ENCODE measurements at places on chromosomes 2 and 18.

DNA sequence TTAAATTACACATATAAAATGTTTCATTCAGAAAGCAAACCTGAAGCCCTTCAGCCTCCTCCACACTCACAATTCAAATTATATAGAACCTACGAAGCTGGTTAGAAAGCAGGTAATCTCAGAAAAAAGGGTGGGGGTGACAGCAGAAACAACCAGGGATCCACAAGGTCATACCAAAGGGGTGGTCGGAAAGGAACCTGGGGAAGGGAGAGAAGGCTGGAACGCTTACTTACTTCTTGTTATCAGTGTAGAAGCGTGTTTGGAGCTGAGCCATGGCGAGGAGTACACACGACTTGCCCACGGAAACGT, 316 bp downstream of the WDR12 start:
- no peak for DNase-seq

- no peak for DNase-seq
Measured at GRCh38 chr18:10453806-10454680, at the start of gene APCDD1. TSS of gene APCDD1 (plus strand) at chr18:10454635. CDS start at chr18:10454982, 347 bp downstream.

DNA sequence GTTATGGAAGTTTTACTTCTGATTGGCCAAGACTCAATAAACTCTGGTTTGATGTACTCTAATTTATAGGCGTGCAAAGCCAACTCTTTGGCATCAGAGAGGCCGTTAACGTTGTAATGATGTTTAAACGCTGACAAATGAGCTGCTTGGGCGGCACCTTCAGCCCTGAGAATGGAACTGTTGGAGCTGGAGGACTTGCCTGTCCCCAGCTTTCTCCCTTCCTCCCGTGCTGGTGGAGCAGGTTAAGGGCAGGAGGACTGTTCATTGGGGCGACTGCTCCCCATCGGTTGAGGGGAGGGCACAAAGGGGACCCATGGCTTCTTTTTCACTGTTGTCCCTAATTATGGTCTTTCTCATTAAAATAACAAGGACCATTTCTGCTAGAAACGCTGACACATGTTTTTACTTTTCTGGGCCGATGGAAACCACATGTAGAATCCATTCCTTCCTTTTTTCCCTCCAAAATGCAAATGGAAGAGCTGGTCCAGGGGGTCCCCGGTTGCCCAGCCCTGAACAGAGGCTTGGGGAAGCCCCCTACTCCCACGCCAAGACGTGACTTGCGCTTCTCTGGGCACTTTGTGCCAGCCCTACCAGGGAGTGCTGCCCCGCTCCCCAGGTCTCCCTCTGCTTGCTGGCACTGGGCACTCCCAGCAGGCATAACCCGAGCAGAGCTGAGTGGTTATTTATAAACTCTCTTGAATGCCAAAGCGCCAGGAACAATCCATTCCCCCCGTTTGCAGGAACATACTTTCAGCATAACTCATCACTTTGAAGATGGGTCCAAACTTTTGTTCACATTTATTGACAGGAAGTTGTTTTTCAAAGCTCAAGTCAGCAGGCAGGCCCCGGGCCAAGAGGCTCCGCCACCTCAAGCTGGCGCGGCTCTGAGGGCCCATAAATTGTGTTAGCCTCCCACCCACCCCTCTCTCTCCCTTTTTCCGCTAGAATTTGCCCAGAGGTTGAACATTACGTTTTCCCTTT, 170.1 kb downstream of the ASB1 start:
- DNase-seq = no peak

DNA sequence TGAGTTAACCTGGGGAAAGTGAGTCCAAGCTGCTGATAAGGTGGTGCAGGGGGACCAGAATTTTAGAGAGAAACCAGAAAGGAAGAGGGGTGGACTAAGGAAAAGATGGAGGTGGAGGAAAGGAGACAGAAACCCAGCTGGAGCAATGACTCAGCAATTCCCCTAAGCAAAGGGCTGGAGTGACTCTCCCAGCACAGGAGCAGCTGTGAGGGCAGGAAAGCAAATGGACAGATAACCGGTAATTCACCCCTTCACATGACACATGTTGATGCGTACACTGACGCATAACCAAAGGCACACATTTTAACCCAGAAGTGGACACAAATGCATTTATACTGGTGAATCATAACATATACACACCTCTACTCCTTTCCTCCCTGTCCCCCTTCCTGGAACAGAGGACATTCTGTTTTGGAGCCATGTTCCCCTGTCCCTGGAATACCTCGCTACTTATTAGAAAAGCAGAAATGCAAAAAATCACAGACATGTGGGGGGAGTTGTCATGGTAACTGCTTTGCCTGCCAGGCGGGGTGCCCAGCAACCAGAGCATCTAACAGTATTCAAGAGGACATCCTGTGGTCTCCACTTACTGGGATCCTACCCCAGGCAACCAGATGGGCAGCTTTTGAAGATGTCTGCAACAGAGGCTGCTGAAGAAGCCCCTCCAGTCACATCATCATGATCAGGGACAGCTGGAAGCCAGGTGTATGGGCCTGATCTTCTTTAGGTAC, 4.7 kb downstream of the CDK5R2 start:
- DNase-seq = no peak

- DNase-seq = no peak
Measured at GRCh38 chr2:46748735-46749531, 166.7 kb downstream of the MCFD2 start.

DNA sequence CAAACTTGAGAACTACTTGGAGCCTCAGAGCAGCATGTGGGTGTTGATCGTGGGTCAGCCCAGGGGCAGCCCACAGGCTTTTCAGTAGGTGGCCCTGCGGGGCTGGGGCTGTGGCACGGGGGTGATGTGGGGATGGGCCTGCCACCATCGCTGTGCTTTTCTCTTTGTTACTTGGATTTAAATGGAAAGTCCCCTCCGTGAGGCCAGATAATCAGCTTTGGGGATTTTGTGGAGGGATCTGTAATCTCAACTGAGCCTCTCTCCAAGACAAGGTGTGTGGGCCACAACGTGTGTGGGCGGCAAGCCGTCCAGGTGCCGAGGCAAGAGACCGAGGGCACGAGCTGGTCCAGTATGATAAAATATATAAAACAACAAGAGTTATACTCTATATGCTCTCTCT, 16.7 kb downstream of the COLEC11 start:
- DNase-seq = no peak

- DNase-seq = no peak
Measured at GRCh38 chr2:103743195-103743594, 981.4 kb downstream of the TMEM182 start.

DNA sequence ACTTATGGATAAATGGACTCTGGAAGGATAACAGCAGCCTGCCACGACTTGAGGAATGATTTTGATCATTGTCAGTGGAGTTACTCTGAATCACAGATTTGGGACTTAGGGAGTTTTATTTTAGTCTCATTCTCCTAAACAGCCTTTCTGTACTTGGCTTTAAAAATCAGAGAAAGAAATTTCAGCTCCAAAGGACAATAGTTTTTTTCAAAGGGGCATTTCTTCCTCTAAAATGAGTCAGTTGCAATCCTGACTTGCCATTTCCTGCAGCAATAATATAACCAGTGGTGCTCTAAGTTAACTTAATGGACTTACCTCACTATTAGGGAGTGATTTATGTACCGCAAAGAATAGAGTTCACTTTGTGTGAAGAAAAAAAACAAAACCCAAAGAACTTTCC, 35.1 kb upstream of the MTX2 start:
- no peak for DNase-seq

DNA sequence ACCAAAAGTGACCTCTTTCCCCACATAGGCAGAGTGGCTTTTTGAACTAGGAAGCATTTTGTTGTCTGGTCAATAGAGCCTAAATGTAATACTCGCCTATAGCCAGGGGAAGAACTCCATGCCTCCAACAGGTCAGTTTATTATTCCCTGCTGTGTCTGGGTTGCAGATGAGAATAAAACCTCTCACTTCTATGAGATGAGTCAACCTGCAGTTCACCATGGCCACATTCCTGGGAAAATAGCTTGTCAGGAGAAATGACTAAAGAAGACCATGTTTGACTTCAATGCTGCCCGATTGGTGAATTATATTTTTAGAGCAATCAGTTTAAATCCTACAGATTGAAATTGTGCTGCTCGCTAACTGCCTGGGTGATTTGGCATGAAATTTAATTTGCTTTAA, 46.7 kb upstream of the LRRTM1 start:
- DNase-seq = no peak

DNA sequence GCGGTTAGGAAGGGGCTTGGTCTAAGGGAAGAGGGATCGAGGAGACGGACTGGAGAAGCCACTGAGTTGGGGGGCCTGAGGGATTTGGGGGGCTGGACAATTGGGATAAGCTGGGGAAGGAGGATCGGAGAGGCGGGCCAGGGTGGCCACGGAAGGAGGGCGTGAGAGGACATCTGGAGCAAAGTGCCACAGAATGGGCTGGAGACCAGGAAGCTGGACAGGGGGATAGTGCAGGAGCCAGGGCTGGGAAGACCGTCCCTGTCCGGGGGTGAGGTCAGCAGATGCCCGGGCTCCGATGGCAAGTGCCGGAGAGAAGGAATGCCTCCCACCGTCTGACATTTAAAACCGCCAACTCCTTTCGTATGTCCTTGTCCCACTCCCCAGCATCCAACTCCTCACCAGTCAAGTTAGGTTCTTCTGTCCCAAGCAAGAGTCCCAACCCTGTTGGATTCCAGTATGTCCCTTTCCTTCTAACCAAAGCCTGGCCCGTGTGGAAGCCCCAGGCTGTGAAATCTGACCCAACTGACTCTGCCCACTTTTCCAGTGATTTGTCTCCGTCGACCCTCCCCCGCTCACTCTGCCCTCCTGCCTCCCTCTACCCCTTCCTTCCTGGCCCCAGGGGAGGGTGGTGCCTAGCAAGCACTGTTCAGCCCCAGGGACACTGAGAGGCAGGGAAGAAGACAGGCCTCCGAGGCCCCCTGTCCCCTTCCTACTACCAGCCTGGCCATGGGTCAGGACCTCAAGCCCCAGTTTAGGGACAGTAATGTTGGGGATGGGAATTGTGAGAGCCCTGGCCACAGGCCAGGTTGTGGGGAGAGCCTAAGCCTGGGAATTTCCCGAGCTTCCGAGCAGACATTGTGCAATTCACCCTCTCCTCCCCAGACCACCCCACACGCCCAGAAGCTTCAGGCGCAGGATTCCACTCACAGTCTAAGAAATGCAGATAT, 31.5 kb upstream of the TMBIM1 start:
- no peak for DNase-seq
